HT-29 (cell line): ENCODE measurements at places on chromosomes 16 and 17. TPM values are rescaled to one million over a fixed set of nuclear protein-coding genes. Genes with fewer than 3 reads are reported as not detected.

- no peak for DNase-seq
Observed at GRCh38 chr17:36641877-36642845, 40.8 kb downstream of the MRM1 start.

- DNase-seq, result no peak
Observed at GRCh38 chr17:64627797-64628196, 34.3 kb downstream of the SMURF2 start.

DNA sequence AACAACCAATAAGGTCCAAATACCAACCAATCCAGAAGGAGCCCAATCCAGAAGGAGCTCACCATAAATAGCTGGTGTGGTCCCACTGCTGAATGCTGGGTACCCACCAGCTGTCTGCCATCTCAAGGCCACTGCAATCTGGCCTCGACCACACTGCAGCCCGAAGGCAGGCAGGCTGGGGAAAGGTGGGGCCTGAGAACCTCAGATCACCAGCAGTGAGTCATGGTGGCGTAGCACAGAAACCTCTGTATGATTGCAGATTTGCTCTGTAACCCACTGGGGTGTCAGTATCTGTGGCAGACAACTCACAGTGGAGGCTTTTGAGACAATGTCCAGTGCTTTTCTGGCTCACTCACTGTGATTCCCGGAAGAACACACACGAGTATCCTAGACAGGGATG lies 14.7 kb upstream of the CMTR2 start:
- DNase-seq, result no peak

- DNase-seq, result peak; percentile 77
Observed at GRCh38 chr16:89700649-89701424, 668 bp downstream of the SPATA2L start.

KRTAP1-5 gene
- total RNA-seq, result not detected in 2 replicates

DNA sequence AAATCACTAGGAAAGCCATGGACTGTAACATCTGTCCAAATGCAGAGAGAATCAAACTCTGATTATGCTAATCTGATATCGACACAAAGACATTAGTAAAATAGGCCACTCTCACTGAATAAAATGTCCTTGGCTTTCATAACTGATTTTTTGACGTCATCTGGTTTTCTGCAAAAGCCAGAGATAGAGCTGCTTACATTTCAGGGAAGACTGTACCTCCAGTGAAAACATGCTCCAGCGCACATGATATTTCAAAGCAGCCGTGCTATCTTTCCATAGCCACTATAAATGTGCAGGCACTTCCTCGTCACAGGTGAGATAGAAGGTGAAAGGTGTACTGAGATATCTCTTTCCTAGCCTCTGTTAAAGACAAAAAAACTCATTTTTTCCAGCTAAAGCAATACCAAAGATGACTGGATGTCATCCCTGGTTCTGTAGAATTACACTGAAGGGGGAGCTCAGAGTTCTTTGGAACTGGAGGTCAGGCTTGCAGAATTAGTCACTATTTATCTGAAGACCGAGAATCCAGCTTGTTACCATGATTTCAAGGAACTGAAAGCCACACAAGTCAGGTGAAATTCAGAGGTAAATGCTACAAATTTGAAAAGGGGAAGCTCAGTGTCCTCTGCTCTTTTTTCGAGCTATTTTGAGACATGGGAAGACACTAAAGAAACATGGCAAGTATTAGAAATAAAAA lies 249.5 kb downstream of the CA10 start:
- no peak for DNase-seq

DHX58 gene
- 9.1 and 9.7 TPM in 2 replicates for total RNA-seq

KRT33A gene
- not detected in 2 replicates for total RNA-seq

- no peak for DNase-seq
Observed at GRCh38 chr17:17877529-17878358, 41.0 kb upstream of the SREBF1 start.

GRCh38 chr17:66306446-66306845 lies 4.0 kb downstream of the PRKCA start:
- no peak for DNase-seq
